ENCODE measurements at places on chromosomes 7 and 10.

DNA sequence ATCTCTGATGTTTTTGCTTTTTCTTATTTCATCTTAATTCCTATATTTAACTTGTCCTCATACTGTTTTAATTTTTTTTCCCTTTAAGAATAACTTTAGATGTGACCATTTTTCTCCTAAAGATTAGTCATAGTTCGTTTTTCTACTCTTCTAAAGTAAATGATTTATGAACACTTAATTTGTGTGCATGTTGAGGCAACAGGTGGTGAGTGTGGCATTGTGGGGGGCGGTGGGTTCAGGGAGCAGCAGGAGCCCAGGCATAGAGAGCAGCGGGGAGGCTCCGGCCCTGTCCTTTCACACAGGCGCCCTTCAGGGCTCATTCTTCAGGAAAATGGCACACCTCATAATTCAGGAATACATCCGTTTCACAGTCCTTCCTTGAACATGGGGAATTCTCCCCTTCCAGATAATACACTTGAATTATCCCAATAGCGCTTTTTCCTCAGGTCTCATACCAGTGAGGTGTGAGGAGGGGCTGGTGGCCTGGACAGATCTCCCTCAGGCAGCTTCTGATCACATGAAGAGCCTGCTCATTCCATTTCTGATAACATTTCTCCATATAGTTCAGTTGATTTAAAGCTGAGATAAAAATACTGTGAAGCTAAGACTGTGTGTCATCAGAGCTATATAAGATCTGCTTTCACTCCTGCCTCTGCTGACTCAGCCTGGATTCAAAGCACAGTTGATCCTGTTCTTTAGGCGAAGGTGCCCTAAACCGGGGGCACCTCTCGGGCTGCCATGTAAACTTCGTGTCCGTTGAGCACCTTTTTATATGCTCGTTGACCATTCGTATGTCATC is 40.2 kb downstream of the CUL1 start:
- no peak for DNase-seq

- no peak for DNase-seq
Measured at GRCh38 chr7:155851892-155852291, 39.6 kb upstream of the SHH start.

- no peak for DNase-seq
Measured at GRCh38 chr10:103767756-103768155, 87.6 kb downstream of the SH3PXD2A start.

DNA sequence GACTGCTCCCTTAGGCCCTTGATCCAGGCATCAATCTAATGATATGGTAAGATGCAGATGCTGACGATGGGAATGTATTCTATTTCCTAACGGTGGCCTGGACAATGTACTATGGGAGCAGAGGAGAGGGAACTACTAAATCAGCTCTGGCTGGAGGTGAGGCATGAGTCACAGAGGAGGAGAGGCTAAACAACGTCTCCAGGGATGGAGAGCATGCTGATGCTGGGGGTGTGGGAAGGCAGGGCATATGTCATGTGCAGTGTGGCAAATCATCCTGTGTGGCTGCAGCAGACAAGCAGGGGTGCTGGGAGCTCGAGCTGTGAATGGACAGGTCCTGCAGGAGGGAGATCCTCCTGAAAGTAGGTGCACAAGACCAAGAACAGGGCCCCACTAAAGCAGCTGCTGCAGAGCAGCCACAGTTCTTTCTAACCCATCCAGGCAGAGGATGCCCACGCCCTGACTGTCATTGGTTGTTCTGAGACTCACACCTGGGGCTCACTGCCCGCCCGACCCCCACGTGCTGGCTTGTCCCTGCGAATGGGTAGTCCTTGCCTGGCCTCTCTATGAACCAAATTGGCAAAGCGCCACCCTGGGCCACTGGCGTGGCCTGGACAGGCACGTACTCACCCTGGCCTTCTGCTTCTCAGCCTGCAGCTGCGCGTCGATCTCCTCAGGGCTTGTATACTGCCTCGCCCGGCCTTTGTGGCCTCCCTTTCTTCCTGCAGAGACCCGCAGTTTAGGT is 4.0 kb downstream of the PDAP1 start:
- no peak for DNase-seq

- no peak for DNase-seq
Measured at GRCh38 chr7:92155108-92155739, 20.9 kb upstream of the CYP51A1 start.

GRCh38 chr7:127347567-127348246 is 44.8 kb downstream of the ZNF800 start:
- peak; percentile 45 for DNase-seq

DNA sequence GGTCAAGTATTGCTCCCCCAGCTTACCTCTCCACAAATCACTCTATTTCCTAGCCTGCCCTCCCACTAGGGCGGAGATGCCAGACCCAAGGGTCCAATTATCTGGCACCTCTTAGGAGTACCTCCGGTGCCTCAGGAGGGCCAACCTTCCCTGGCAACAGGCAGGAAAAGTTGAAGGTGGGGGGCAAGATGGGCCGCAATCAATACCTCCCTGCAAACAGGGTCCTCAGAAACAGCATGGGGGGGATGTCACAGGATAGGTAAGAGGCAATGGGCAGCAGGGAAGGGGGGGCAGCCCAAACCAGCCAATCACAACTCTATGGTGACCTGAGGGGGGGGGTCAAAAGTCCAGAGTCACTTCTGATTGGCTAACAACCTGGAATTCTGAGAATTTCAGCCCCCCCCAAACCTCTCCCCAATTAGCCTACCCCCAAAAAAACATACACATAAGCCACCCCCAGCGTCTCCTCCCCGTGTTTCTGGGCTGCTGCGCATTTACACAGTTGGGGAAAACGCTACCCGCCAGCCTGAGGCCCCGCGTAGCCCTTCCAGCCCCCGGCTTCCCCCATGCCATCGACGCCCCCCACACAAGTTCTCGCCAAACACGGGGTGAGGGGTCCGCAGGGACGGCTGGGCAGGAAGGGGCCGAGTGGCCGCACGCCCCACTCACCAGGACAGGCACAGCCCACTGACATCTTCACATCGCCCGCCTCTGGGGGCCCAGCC is 589 bp downstream of the LDB1 start:
- DNase-seq, result peak; percentile 72

- DNase-seq, result no peak
Measured at GRCh38 chr7:124388751-124389150, 355.9 kb upstream of the TMEM229A start.

DNA sequence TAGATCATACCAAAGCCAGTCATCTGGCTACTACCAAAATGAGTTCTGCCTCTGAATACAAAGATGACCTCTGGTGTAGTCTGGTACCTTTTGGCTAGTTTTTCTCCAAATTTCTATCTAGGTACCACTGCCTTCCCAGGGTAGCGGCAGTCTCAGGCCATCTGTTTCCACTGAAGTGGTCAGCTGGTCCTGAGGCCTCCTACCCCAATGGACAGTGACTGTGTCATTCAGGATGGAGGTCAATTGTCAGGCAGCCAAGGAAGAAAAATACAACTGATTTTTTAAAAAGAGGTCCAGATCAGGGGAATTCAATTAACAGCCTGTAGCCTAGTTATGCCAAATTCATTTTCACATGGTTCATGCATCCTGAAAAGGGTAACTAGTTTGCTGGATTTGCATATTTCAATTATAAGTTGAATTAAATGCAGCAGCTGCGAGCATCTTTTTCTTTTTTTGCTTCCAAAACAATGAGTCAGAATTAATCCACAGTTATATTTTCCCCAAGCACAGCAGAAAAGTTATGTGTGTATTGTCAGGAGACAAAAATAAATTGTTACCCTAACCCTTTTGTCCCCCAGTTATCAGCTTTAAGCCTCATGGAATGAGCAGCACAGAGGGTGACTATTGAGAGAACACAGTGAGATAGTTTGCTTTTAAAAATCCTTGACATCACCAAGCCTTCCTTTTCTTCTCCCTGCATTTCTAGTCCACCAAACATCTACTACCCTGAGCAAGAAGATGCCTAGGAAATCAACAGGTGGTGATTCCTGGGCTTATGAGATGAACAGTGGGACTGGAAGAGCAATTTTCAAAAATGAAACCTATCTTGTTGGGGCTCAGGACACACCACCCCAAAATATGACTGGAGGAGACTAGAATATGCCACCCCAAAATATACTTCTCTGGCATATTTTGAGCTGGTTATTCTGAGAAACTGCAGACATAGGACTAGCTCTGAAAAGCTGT is 27.7 kb downstream of the BCCIP start:
- no peak for DNase-seq

DNA sequence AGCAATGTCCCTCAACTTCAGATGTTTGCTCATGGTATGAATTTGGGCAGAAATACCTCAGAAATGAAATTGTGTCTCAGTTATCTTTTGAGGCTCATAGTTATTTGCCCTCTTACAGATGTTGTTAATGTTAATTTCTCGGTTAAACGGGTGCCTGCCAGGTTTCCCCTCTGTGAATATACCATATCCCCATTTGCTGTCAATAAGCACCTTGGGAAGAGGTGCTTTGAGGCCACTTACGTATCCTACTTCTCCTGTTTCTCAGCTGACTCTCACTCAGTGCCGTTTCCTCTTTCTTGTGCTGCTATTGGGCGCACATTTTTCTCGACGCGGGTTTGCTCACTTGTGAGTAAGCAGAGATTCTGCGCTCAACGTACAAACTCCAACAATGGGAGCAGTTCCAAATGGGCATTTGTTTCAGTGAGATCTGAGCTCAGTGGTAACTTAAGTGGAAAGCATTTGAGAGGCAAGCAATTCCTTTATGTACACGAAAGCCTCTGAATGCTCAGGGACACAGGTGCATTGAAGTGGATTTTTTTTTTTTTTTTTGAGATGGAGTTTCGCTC is 34.8 kb upstream of the JAKMIP3 start:
- no peak for DNase-seq

- no peak for DNase-seq
Measured at GRCh38 chr10:6083523-6084475, 5.0 kb upstream of the RBM17 start.

DNA sequence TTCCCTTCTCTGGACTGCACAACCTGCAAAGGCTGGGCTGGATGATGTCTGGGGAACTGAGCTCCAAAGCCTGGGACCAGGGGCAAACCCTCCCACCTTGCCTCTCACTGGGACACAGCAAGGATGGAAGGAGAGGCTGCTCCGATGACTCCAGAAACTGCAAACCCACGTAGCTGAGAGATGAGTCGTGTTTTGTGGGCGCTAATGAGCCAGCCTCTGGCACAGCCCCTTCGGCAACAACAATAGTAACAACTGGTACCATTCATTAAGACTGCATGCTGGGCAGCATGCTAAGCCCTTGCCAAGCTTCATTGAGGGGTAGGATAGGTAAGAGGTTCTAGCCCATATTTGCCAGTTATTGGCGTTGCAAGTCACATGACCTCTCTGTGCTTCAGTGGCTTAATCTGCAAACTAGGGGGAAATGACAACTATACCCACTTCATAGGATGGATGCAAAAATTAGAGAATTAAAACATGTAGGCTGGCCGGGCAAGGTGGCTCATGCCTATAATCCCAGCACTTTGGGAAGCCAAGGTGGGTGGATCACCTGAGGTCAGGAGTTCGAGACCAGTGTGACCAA is 145.9 kb downstream of the SH3PXD2A start:
- no peak for DNase-seq

- DNase-seq, result no peak
Measured at GRCh38 chr7:70673778-70674570, 458.0 kb upstream of the GALNT17 start.

- DNase-seq, result no peak
Measured at GRCh38 chr10:114877301-114877644, 55.7 kb downstream of the FHIP2A start.

GRCh38 chr7:17239046-17239445 is 59.4 kb upstream of the AHR start:
- DNase-seq, result no peak

DNA sequence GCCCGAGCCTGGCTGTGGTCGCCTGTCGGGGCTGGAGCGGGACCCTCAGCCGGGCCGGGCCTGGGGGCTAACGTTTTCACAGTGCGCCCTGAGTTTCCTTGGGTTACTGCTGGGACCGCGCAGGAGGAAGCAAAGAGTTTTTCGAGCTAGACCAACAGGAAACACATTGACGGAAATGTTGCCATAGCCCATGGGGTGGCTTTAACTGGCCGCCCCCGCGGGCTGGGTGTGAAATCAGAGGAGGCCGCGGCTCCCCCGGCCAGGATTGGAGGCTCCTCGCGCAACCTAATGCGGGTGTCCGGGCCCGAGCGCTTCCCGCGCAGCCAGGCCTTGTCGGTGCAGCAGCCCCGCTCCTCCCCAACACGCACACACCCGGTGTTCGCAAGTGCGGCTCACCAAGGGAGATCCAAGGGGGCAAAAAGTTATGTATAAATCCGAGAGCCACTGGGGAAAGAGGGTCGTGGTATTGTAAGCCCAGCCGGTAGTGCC is 1.9 kb downstream of the HHEX start:
- DNase-seq, result peak; percentile 97

DNA sequence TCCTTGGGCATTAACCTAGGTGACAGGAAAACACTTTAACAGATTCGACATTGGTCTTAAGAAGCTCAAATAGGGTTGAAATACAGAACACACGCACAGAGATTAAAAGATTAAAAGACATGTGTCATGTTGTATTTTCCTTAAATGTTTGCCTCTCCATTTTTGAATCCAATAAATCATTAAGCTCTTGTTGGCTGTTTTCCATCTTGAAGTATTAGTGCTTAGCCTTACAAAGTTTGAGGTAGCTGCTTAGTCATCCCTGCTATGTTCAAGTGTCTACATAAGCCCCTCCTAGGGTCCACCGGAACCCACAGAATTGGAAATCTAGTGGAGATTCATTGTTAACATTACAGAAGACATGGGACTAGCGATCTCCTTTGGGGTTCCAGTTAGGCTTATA is 12.7 kb upstream of the GJD4 start:
- no peak for DNase-seq

DNA sequence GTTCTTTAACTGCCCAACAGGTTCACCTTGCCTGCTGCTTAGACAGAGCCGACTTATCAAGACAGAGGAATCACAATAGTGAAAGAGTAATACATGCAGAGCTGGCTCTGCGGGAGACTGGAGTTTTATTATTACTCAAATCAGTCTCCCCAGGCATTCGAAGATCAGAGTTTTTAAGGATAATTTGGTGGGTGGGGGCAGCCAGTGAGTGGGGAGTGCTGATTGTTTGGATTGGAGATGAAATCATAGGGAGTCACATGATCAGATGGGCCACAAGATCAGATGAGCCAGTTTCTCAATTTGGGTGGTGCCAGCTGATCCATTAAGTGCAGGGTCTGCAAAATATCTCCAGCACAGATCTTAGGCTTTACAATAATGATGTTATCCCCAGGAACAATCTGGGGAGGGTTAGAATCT is 131.3 kb downstream of the AKR1D1 start:
- no peak for DNase-seq
